Hematopoietic multipotent progenitor cell treated with erythropoietin and hydrocortisone succinate and interleukin-3 and kit ligand, for 17 days (in vitro differentiated cells): ENCODE measurements at places on chromosomes 4 and X.

- DNase-seq = no peak
Observed at GRCh38 chr4:100391863-100392262, 126.0 kb downstream of the EMCN start.

- DNase-seq = no peak
Observed at GRCh38 chr4:8342651-8343261, 73.2 kb downstream of the HTRA3 start.

- DNase-seq = no peak
Observed at GRCh38 chrX:45479835-45480422, 279.3 kb upstream of the DIPK2B start.

DNA sequence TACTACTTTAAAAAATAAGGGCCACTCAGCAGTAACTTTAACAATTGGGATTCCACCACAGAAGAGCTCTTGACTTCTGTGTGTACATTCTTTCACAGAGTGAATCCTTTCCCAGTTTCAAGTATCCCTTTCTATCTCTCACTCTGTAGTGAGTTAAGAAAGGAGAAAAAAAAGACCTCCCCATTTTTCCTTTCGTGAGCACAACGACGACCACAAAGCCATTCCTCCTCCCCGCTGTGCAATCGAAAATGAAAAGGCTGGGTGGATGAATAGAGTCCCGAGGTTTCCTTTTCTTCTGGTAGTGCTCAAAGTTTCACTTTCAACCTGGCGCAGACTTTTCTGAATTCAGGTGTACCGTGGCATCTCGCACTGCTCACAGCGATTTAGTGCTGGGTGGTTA lies 58.0 kb downstream of the TAB3 start:
- DNase-seq = no peak

GRCh38 chr4:78311306-78311705 lies 240.3 kb upstream of the ANXA3 start:
- DNase-seq = no peak

- DNase-seq = no peak
Observed at GRCh38 chr4:71239365-71239764, 99.5 kb upstream of the SLC4A4 start.

DNA sequence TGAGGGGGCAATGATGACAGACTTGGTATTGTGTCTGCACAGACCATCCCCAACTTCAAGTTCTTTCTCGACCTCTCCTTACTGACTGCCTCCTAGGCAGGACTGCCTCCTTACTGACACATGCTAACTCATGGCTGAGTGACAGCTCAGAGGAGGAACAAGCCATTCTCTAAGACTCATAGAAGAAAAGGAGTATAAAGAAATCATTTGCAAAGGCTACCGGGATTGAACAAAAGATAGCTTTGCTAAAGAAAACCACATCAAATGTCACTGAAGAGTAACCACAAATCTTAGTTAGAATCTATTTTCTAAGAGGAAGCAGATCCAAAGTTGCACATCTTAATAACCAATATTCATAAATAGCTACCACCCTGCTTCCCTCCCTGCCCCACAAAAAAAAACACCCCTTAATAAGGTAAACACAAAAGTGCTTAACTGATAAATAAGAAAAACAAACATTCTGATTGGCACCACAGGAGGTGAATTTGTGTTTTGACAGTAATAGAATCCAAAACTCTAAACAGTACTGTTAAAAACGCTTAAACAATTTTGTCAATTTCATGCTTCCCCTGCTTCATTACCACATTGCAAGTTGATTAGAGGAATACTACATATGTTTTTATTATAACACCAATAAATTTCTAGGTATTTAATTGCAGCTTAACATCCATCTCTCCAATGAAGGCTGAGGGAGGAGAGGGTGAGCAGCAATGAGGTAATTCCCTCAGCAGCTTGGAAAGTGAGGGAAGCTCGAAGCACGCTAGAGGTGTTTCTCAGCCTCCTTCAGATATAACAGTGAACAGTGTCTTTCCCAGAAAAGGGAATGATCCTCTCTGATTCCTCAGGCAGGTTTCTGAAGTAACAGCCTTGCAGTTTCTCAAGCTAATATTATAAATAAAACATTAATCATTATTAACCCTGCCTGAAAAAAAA lies 160.0 kb downstream of the HNRNPD start:
- no peak for DNase-seq

GRCh38 chrX:124113621-124114600 lies 152.4 kb downstream of the STAG2 start:
- DNase-seq = no peak

DNA sequence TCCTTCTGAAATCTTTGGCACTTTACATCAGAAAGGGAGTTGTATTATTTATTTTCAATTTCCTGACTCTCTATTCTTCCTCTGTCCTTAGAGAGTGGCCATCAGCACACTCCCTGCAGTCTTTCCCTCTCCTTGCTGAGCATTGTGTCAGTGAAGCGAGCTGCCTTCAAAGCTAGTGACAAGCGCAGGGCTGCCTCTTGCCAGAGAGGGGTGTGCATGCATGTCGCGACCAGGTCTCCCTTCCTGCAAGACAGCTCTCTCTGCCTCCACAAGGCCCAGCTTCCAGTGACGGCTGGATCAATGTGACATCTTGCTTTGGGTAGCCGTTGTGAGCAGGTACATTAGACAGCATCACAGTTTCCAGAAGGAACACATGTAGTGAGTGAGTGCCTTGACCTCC lies 810.9 kb upstream of the TENM3 start:
- DNase-seq = no peak

DNA sequence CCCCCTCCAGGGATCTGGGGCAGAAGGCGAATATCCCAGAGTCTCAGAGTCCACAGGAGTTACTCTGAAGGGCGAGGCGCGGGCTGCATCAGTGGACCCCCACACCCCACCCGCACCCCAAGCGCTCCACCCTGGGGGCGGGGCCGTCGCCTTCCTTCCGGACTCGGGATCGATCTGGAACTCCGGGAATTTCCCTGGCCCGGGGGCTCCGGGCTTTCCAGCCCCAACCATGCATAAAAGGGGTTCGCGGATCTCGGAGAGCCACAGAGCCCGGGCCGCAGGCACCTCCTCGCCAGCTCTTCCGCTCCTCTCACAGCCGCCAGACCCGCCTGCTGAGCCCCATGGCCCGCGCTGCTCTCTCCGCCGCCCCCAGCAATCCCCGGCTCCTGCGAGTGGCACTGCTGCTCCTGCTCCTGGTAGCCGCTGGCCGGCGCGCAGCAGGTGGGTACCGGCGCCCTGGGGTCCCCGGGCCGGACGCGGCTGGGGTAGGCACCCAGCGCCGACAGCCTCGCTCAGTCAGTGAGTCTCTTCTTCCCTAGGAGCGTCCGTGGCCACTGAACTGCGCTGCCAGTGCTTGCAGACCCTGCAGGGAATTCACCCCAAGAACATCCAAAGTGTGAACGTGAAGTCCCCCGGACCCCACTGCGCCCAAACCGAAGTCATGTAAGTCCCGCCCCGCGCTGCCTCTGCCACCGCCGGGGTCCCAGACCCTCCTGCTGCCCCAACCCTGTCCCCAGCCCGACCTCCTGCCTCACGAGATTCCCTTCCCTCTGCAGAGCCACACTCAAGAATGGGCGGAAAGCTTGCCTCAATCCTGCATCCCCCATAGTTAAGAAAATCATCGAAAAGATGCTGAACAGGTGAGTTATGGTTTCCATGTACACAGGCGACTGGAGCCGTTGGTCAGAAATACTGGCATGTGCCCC lies at the start of gene CXCL1:
Gene CXCL1 (plus strand): TSS at position 264 of the 926 bp plus-strand sequence. CDS start 78 bp downstream, at position 342.
- no peak for DNase-seq
